HTR-8/SVneo (cell line): ENCODE measurements at places on chromosomes 13 and 19.

DNA sequence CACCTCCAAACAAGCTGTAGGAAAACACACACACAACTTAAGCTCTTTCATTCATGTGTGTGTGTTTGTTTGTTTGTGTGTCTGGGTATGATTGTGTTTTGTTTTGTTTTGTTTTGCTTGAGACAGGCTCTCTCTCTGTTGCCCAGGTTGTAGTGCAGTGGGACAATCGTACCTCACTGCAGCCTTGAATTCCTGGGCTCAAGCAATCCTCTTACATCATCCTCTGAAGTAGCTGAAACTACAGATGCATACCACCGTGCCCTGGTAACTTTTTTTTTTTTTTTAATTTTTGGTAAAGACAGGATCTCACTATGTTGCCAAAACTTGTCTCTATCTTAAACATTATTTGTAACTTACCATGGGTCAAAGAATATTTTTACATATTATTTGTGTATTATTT lies 431.7 kb downstream of the SLITRK1 start:
- DNase-seq = no peak

- DNase-seq = no peak
Measured at GRCh38 chr19:38727868-38728660, 16.2 kb downstream of the CAPN12 start.

DNA sequence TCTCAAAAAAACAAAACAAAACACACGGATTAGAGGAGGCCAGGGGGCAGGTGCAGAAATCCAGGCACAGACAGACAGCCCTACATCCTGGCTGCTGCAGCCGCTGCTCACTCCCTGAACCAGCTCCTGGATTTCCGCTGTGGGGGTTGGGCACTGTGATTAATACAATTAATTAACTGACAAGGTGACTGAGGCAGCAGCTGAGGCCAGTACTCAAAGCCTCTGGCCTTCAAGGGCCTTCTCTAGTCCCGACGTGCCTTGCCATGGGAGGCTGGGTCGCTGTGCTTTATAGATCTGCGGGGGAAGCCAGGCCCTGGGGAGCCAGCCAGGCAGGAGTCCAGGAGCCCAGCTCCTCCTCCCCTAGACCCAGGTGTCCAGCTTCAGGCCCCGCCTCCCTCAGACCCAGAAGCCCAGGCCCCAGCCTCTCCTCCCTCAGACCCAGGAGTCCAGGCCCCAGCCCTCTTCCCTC lies 4.6 kb downstream of the NECTIN2 start:
- DNase-seq = no peak

GRCh38 chr13:40220299-40220935 lies 446.0 kb downstream of the FOXO1 start:
- DNase-seq = no peak

DNA sequence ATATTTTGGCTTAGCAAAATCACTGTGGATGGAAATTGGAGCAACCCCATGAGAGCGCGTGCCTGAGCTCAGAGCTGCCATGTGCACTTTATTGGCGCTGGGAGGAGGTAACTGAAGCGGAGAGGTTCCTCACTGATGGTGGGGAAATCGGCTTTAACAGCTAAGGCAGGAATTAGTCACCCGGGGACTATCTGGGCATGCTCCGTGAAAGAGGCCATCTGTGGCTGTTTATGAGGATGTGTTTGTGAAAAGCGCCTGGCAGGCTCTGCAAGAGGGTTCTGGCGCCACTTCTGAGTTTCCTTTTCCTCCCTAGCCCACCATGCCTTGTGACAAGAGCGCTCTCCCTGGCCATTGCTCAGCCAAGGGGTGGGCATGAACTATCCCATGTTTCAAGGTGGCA lies 815.6 kb downstream of the UQCRFS1 start:
- no peak for DNase-seq
